Frontal cortex (tissue), 4 donors: ENCODE measurements at places on chromosomes 5 and 9.

DNA sequence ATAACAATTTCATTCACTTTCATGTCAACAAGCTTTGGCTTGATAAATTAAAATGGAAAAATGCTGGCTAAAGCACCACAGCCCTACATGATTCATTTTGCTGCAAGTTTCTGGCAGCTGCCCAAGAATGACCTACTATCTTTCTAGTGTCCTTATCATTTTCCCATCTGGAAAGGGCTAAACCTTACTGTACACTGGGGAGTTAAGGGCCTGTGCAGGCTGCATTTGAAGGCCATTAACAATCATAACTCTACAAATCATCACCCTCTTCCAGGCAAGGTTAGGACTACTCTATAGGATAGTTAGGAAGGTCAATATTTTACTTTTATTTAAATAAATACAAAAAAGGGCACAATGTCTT lies 579.7 kb upstream of the ZNF608 start:
- no peak for DNase-seq

DNA sequence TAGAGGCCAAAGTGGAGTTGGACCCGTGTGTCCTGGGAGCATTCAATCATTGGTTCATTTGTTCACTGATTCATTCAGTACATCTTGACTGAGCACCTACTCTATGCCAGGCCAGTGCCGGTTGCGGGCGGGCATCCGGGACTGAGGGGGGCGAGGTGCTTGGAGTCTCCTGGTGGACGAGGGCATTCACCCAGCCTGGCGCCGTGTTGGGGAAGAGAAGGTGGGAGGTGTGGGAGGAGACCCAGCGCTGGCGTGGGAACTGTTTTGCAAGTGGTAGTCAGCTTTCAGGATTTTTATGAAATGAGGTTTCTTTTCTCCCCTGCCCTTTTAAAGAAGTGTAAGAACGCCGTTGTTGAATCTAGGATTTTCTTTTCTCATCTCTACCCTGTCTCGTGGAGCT lies 37.2 kb downstream of the NCS1 start:
- no peak for DNase-seq

- DNase-seq = no peak
Observed at GRCh38 chr9:36163786-36164170, 5.4 kb upstream of the CCIN start.

- DNase-seq = no peak
Observed at GRCh38 chr9:72911816-72912215, 41.0 kb downstream of the ALDH1A1 start.

GRCh38 chr9:114735704-114736103 lies 53.7 kb upstream of the TEX48 start:
- DNase-seq = no peak

DNA sequence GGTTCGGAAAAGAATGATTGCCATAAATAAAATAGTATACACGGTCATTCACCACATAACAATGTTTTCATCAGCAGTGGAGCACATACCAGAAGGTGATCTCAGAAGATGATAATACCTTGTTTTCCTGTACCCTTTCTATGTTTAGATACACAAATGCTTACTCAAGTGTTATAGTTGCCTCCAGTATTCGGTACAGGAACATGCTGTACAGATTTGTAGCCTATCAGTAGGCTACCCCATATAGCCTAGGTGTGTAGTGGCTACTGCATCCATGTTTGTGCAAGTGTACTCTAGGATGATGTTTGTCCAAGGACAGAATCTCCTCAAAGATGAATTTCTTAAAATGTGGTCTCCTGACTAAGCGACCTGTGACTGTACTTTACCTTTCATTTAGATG lies 59.2 kb downstream of the ICE1 start:
- no peak for DNase-seq

DNA sequence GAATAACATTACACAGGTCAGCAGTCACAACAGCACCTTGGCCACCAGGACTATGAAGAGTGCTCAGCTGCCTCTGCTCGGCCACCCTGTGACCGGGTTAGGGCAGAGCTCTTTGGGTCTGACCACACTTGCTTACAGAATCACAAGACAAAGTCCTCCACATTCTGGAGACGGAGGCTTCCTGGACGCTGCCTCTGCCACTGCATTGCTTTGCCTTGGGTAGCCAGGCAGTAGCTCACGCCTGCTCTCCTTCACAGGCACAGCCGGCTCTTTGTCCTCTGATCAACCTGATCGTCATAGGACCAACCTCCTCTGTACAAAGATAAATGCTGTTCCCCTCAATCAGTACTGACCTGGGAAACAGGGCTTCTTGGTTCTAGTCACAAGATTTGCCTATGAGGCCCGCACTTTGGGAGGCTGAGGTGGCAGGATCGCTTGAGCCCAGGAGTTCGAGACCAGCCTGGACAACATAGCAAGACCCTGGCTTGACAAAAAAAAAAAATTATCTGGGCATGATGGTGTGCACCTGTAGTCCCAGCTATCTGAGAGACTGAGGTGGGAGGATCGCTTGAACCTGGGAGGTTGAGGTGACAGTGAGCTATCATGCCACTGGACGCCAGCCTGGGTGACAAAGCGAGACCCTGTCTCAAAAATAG lies 128.4 kb upstream of the IER5L start:
- no peak for DNase-seq

DNA sequence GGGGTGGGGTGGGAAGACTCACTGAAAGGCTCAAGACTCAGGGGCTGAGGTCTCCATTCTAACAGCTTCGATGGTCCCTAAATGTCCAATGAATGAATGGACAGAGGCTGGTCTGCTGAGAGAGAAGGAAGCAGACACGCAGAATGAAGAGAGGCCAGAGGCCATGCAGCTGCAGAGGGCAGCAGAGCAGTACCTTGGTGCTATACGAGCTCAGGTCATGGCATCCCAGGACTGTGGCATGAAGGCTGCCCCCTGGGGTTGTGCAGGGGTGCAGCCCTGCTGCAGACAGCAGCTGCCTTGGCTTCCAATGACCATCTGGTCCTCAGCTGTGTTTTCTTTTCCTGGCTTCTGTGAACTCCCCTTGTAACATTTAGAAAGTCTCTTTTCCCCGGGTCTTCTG lies 15.2 kb upstream of the CORO2A start:
- DNase-seq = no peak

- DNase-seq = no peak
Observed at GRCh38 chr5:115349001-115349817, 52.8 kb upstream of the CCDC112 start.

DNA sequence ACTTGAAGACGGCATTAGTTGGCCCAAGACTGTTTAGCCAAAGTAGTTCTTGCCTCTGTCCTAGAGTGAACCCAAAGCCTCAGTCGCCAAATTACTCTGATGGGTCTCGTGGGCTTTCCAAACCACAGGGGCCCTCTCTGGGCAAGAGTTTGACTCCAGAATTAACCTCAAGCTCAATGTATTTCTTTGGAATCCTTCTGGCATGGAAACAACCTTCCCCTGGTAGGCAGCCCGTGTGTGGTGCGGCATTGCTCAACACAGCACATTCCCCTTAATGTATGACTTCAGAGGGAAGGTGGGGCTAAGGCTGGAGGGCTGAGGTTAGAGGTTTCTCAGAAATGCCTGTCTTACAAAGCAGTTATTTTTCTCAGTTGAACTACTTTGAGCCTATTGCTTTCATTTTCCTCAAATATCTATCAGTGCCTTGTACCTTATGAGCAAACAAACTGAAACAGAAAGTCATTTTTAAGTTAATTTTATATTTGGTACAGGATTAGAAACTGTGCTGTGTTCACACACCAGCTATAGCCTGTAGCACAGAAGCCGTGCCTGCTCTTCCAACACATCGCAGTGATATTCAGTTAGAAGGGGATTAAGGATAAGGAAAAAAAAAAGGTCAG lies 123.9 kb upstream of the HAPLN1 start:
- no peak for DNase-seq

DNA sequence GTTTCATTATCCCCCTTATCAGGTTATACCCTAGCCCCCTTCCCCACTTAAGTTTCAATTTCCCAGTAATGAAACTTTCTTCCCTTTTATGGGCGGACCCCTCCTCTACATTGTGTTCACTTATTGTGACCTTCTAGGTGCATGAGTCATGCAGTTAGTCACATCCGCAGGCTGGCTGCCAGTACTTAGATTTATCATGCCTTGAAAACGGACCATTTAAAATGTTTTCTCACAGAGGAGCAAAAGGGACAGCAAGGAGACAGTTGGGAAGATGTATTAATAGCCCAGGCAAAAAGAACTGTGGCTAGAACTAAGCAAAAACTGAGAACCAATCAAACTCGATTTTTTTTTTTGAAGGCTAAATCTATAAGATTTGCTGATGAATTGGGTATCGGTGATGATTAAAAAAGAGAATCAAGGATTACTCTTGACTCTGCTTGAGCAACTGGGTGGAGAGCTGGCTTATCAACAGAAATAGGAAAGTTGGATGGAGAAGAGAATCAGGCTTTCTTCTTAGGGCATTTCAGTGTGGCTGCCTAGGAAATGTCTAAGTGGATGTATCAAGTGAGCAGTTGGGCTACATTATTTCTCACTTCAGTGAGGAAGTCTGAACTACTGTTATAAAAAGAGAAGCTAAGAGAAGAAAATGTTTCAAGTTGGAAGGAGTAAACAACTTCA lies 615.0 kb downstream of the HINT1 start:
- DNase-seq = no peak

GRCh38 chr5:22611327-22611726 lies 241.8 kb downstream of the CDH12 start:
- no peak for DNase-seq

DNA sequence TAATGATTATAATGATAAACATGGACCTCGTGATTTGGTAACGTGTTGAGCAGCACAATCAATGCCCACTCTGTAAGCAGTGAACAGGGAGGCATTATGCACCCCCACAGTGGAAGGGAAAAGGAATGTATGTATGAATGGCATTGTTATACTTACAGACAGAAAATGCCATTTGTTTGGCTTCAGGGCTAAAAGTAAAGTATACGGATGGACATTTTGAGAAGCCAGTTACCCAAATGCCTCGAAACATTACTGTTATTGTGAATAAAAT lies 260.2 kb upstream of the PPP1R2B start:
- no peak for DNase-seq

DNA sequence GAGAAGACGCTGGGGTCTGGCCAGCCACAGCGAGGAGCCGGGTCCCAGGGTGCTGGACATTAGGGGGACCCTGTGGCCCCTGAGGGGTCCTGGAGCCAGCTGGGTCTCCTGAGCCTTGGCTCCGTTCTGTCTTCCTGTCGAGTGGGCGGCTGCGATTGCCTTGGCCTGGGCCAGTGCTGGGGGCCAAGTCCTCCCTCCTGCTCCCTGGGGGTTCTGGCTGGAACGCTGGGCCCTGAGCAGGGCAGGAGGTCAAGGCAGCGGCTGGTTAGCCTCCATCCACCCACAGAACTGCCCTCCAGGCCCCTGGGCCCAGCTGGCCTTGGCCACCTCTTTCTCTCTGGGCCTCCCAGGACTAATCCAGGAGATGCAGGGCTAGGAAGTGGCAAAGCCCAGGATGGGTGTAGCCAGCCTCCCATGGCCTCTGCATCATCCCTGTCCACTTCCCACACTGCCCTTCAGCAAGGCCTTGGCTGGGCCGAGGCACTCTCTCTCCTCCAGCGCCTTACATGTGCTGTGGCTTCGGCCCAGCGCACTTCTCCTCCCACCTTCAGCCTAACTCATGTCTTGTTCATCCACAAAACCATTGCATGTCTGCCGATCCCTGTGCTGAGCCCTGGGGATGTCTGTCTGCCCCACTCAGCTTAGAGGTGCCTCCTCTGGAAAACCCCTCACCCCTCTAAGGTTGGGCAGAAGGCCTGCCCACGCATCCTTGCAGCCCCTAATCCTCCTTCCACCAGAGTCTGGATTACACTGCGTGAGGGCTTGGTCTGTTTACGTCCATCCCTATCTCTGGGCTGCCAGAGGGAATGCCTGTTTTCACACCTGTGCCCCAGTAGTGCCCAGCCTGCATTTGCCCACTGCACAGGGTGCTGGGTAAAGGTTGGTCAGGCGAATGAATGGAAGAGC lies 5.0 kb downstream of the LAMC3 start:
- DNase-seq = no peak

GRCh38 chr9:89080193-89080592 lies 88.9 kb downstream of the S1PR3 start:
- DNase-seq = peak; percentile 6

GRCh38 chr9:1440256-1440655 lies 390.1 kb downstream of the DMRT2 start:
- no peak for DNase-seq

DNA sequence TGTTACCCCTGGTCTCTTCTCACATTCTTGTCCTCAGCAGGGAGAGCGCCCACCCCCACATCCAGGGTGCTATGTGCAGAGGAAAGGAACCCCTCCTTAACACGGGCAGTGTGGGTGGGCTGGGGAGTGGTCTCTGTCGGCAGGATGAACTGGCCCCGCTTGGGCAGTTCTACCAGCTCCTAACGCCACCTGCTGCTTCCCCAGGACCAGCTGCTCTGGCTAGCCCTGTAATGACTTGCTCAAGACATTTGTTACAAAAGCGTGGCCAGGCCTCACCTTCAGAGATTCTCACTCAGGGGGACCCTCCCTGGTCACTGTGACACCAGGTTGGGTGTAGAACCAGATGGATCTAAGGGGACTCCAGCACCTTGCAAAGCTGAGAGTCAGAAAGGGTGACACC lies 82.4 kb downstream of the HMCN2 start:
- no peak for DNase-seq
